ENCODE measurements at places on chromosomes 5 and 9.
A peak's percentile ranks its signal among the peaks of the same experiment; 100 is the strongest.

GRCh38 chr5:119330367-119331183 is 25.2 kb upstream of the TNFAIP8 start:
- no peak for DNase-seq

- no peak for DNase-seq
Measured at GRCh38 chr9:90998573-90998972, 197.0 kb downstream of the SYK start.

GRCh38 chr9:82721593-82721992 is 341.3 kb downstream of the RASEF start:
- no peak for DNase-seq

DNA sequence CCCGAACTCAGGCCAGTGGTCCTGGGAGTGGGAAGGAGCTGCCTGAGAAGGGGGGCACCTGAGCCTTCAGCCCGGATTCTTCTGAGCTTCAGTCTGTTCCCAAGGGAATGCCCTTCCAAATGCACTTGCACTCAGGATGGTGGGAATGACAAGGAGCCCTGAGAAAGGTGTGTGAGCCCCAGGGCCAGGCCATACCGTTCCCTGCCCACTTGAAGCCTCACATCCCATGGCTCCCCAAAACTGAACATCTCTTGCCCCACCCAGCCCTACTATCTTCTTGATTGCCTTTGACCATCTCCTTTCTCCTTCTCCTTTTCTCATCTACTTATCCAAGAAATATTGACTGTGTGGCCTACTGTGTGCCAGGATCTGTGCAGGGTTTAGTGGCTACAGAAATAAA is 84.4 kb upstream of the HSPA9 start:
- DNase-seq, result no peak

GRCh38 chr5:136686192-136686872 is 321.0 kb upstream of the TRPC7 start:
- no peak for DNase-seq

- DNase-seq, result no peak
Measured at GRCh38 chr5:4533457-4534105, 606.5 kb upstream of the ADAMTS16 start.

DNA sequence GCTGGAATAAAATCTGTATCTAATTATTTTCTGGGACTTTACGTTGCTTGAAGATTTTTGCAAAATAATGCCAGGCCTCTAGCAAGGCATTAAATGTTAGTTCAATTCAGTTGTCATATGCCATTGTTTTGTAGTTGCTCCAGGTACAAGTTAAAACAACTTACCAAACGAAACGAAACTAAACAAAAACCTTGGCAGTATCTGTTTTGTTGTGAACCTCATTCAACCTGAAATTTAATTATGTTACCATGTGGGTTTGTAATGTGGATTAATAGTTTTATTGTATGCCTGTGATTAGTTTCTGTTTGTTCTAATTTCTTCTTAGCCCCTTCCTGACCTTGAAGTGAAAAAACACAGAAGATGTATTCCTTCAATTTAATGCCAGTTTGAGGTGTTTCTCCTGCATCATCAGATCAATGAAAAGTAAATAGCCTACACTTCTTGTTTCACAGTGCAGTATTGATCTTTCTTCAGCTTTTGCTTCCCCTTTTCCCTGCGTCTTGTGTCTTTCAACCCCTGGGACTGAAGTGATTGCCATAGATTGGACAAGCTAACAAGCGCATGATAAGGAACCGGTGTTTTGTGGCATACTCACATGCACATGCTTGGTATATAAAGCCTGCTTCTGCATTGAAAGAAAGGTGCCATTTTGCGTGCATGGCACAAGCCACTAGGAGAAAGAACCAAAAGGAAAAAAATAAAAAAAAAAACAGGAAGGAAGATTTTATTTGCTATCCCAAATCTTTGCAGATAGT is 699.0 kb upstream of the ARRDC3 start:
- no peak for DNase-seq

GRCh38 chr5:6393596-6394194 is 15.3 kb upstream of the MED10 start:
- DNase-seq, result no peak

DNA sequence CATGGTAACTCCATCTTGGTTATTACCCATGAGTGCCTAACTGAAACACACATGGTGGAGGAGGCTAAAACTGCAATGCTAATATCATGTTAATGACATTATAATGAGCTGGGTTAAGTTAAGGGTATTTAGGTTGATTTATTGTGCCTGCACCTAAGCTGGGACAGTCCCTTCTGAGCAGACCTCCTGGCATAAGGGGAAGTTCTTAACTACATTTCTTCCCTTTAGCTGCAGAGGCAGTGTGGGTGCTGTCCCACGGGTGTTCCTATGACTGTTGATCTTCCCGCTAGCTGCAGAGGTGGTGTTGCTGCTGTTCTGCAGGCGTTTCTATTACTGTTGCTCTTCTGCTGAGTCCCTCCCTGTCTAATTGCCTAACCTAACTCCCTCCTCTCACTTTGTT is 183.9 kb downstream of the LURAP1L start:
- no peak for DNase-seq

- DNase-seq, result no peak
Measured at GRCh38 chr9:18020121-18020745, 441.4 kb downstream of the SH3GL2 start.

DNA sequence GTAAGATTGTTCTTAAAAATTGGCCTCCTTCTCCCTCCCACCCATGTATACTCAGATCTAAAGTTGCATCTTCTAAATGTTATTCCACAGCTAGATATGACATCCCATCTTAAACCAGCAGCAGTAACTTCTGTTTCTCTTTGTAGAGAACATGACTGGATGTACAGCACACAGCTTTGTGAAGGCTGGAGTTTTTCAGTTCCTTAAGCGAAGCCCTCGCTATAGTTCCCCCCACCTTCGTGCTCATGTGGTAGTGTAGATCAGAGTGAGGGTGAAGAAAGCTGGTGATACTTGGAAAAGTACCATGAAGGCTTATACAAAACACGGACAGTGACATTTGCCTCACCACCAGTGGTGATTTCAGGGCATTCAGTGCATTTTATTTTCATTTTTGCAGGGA is 137.5 kb downstream of the MAT2B start:
- DNase-seq, result no peak

DNA sequence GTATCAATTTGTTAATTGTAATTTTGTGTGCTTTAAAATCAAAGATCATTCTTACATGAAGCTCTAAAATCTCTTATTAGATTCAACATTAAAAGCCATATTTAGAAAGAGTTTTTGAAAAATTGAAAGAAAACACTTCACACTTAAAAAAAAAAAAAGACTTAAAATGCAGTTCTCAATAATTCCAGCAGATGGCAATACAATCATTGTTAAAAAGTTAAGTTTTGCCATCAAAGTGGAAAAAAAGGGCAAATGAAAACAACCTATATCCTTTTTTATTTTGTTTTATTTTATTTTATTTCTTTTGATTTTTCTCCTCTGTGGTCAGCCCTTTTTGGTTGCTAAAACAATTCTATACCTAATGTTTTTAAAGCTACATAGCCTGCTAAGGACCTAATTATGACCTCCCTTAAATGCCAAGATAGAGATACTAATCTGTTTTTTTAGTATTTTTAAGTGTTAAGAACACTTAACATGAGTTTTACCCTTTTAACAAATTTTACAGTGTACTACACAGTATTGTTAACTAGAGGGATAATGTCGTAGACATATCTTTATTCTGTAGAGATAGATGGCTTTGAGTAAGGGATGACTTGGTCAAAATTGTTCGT is 154.2 kb upstream of the DAB2 start:
- no peak for DNase-seq

DNA sequence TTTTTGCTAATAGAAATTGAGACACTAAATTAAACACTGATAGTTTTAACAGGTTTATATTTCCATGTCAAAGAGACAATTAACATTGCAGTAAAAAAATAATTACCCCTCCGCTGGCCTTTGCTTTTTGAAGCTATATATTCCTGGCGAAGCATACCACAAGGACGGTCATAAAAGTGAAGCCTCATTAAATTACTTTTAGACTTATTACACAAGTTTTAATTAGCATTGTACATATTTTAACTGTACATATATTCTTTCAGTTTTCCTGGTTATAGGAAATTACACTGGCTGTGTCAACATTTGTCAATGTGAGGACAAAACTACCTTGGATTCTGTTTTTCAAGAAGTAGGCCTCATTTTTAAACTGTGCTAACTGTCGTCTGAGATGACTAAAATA is 1.2 kb downstream of the CDKN2A start:
- no peak for DNase-seq

DNA sequence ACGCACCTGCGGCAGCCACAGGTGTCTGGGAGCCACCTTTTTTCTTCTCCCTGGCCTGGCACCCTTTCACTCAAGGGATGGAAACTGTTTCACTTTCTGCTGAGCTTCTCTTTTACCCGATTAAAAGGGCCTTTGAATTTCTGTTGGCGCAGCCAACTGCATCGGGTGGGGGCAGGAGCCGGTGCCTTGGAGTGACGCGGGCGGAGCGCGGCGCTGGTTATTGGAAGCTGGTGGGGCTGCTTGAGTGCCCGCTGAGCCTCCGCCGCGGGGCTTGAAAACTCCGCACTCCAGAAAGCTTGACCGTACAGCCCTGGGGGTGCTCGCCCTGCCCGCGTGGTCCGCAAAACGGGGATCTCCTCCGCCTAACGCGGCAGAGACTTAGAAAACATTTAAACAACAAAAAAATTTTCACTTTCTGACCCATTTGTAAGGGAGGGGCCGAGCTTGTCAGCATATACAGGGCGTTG is 52.0 kb upstream of the TJP2 start:
- peak; percentile 9 for DNase-seq

- DNase-seq, result no peak
Measured at GRCh38 chr5:68315679-68316271, 100.2 kb downstream of the PIK3R1 start.

DNA sequence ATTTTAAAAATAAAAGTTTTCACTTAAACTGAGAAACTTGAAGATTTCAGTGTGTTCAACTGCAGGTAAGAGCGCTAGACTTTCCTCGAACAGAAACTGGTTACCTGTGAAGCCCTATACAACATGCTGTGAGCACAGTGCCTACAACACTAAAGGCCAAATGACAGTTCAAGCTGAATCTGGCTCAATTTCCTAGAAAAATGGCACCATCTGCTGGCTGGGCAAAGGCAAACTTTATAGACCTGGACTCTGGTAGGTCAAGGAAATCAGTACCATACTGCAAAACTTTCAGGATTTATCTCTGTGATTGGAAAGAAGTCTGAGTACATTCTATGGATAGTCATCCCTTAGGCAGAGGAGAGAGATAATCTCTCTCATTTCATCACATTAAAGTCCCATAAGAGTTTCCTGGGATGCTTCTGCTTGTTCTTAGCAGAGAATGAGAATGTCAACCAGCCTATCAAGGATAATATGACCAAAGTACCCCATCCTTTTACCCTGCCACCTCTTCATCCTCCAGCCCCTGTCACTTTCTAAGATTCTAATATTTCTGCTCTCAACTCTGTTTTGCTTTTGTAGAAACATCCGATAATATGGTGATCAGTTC is 31.8 kb upstream of the FOXB2 start:
- DNase-seq, result no peak

- no peak for DNase-seq
Measured at GRCh38 chr9:33861917-33862453, 45.0 kb downstream of the UBE2R2 start.

- DNase-seq, result no peak
Measured at GRCh38 chr9:129778469-129778868, 24.5 kb upstream of the TOR1B start.

- no peak for DNase-seq
Measured at GRCh38 chr5:68227532-68228160, 12.1 kb downstream of the PIK3R1 start.

- DNase-seq, result no peak
Measured at GRCh38 chr9:18739127-18739526, 265.2 kb downstream of the ADAMTSL1 start.

DNA sequence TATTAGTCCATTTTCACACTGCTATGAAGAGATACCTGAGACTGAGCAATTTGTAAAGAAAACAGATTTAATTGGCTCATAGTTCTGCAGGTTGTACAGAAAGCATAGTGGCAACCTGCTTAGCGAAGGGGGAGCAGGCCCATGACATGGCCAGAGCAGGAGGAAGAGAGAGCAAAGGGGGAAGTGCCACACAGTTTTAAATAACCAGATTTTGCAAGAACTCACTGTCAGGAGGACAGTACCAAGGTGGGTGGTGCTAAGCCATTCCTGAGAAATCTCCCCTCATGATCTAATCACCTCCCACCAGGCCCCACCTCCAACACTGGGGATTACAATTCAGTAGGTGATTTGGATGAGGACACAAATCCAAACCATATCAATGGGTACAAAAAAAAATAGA is 16.8 kb upstream of the PCSK5 start:
- no peak for DNase-seq

DNA sequence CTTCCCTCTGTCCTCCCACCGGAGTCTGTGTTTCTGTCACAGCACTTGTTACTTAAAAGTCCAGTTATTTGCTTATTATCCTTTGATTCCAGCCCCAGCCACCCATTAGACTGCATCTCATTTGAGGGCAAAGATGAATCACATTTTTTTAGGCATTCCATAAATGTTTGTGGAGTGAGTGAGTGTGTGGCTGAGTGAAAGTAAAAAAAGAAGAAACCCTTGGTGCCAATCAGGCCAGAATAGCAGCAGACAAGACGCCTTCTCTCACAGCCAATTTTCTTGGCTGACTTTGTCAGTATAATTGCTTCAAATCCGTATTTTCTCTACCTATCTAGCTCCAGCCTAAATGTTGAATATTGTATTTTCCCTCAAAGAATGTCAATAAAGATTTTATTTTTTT is 613.0 kb upstream of the WWC1 start:
- DNase-seq, result no peak

GRCh38 chr5:42949348-42950115 is 90.6 kb downstream of the ANXA2R start:
- DNase-seq, result peak; percentile 45

DNA sequence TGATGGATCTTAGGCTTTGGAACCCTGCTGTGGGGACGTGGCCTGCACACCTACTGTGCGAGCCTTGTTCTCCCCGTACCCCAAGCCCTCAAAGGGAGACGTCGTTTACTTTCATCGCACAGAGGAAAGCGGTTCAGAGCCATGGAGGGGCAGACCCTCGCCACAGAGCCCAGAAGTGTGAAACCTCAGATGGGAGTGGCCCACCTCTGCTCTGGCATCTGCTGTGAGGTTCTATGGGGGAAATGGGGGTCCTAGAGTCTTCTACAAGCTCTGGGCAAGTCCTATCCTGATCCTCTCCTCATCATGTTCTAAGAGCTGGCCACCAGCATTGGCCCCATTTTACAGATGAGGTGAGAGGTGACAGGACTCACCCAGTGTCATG is 3.7 kb upstream of the RNF44 start:
- no peak for DNase-seq

DNA sequence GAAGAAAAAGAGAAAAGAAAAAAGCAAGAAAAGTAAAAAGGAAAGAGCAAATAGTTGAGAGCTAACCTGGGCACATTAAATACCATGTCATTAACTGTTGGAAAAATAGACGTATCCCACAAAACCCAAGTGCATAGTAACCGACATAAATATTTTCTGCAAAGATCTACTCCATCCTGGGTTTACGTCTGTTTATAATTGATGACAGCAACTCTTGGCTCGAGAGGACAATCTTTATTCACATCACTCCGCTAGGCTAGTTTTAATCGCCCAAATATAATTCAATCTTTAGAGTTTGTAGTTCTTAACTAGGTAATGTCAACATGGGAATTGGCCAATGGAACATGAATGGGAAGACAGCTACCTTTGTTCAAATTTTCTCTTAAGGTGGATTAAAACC is 321.7 kb upstream of the TNC start:
- no peak for DNase-seq

- no peak for DNase-seq
Measured at GRCh38 chr9:136775191-136775590, 10.9 kb upstream of the LCN15 start.

GRCh38 chr9:27985714-27986113 is 412.4 kb upstream of the C9orf72 start:
- DNase-seq, result no peak
